ENCODE measurements at places on chromosomes 1 and 21.

- DNase-seq = no peak
These were observed 130.4 kb downstream of the LHX4 start for GRCh38 chr1:180360333-180361075.

GRCh38 chr1:5427026-5427613, 565.1 kb downstream of the NPHP4 start:
- no peak for DNase-seq

GRCh38 chr1:62436466-62437272, at the start of gene USP1:
Gene USP1, plus strand, starts transcription at chr1:62437049. Its CDS starts 2,819 bp downstream, at chr1:62439868.
- DNase-seq = peak; percentile 96

- no peak for DNase-seq
These were observed 3.0 kb downstream of the GPN2 start for GRCh38 chr1:26887125-26887524.

- DNase-seq = no peak
These were observed 58.3 kb upstream of the ANGPTL3 start for GRCh38 chr1:62539028-62539447.

DNA sequence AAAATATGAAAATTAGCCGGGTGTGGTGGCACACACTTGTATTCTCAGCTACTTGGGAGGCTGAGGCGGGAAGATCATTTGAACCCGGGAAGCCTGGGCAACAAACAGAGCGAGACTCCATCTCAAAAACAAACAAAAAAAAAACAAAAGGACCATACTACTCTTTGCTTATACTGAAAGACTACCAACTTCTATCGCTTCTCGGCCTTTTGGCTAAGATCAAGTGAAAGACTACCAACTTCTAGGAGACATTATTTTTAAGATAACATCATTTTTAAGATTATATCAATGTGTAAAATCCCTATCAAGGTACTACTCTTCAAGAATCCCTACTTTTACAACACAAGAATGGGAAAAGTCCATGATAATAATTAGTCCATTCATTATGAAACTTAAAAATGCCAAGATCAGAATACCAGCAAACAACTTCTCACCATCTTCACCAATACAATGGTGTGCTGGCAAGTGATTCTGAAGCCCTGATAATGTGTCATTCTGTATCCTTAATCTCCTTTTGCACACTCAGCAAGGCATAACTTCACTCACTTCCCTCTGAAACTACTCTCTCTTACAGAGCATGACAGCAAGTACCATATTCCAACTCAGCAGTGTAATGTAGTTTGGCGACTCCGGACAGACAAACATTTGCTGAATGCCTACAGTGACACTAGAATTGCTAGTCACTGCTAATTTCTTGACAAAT, 1.7 kb downstream of the PTP4A2 start:
- no peak for DNase-seq

DNA sequence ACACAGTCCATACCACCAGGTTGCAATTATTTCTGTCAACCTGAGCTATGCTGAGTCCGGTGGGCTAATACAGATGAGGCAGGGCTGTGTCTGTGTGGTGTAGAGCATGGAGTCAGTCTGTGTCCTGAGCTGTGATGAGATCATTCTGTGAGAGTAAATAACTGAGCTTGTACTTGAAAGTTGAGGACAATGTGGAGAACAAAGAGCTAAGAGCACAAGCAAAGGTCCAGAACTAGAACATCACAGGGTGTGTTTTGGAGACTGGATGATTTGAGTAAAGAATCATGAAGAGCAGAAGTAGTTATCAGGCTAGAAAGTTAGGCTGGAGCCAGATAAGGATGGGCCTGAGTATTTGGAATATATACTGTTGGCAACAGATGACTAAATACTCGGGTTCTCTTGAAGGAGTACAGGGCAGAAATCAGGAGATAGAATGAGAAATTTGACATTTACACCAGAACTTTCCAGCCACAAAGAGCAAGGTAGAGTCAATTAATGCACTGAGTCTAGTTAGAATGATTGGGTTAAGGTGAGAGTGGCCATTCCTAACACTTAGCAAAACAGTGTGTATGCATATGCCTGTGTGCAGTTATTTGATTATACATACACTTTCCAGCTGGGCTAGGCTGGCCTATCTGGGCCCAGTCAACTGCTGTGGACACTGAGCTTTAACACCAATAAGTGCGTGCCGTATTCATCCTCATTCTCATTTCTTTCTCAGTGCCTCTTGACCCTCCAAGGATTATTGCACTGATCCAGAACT, 48.8 kb downstream of the LEPR start:
- DNase-seq = no peak

All from activated effector memory CD4-positive, alpha-beta T cell treated with Interleukin-2 at 50 U/mL for 16 hours (primary cell).